ENCODE measurements at places on chromosomes 11 and 22. TPM values are rescaled to one million over a fixed set of nuclear protein-coding genes. Genes with fewer than 3 reads are reported as not detected.

DNA sequence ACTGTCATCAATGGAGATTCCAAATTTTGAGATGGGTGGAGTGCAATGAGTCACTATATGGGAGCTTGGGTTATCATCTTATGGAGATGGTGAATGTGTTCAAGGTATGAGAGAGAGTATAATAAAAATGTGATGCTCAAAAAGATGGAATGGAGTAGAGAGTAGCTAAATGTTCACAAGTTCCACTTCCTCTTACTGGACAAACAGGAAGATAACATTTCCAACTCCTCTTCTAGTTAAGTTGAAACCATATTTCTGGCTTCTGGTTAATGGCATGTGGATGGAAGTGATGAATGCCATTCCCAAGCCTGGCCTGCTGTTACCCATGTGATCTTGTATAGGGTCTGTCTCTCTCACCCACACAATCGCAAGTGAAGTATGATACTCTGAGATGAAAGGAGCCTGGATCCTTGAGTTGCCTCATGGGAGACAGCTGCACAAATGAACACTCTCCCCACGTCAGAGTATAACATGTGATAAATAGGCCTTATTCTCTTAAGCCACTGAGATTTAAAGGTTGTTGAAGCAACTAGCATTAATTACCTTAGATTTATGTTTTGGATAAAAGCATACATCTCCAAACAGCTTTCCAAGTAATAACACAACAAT is 111.0 kb downstream of the RAB38 start:
- no peak for DNase-seq

DNA sequence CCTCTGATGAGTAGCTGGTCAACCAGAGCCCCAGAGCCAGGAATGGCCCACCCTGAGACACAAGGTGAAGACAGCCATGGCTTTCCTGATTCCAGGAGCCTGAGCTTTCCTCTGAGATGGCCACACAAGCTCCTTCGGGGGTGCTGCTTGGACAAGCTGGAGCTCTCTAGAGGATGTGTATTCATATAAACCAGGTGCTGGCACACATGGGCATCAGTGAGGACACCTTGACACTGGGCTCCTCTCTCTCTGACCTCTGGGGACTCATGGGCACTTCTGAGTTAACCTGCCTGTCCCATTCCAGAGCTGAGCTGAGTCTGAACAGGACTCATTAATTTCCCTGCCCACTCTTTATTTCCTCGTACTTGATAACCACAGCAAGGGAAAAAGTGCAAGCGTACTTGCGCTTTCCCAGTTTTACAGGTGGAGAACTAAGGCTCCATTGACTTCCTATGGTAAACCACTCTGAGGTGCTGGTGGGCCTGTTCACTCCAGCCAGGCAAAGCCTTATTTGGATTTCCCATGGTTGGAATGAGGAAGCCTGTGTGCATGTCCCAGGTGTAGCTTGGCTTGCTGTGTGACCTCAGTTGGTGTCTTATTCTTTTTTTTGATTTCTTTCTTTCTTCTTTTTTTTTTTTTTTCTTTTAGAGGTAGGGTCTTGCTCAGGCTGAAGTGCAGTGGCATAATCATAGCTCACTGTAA is 25.4 kb downstream of the INSC start:
- no peak for DNase-seq

- DNase-seq: no peak
Observed at GRCh38 chr11:114892381-114893197, 214.3 kb downstream of the NXPE2 start.

DNA sequence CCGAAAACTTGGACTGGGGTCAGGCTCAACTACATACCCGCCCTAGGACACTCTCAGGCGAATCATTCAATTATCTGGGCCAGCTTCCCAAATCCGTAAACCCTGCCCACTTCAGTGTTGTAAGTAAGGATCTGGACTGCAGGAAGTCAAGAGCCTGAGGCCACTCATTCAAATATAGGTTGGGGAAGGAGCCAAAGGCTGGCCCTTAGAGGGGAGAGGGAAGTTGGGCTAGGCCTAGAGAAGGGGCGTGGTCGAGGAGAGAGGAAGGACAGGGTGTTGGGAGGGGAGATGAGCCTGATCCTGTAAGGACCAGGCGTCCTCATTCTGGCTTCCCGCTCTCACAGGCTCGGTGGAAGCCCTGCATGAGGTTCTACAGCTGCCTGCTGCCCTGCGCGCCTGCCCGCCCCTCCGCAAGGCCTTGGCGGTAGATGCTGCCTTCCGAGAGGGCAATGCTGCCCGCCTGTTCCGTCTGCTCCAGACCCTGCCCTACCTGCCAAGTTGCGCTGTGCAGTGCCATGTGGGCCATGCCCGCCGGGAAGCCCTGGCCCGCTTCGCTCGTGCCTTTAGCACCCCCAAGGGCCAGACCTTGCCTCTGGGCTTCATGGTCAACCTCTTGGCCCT is 3.0 kb downstream of the SAC3D1 start:
- DNase-seq: no peak

- peak; percentile 27 for DNase-seq
Observed at GRCh38 chr22:28019881-28020861, 101.1 kb upstream of the PITPNB start.

The CRYBB3 gene
- not detected for total RNA-seq

The PRR5 gene
- total RNA-seq: 9.2 TPM

The PANX2 gene
- not detected for total RNA-seq

- no peak for DNase-seq
Observed at GRCh38 chr11:34284811-34285481, 72.9 kb downstream of the ABTB2 start.

The KRTAP5-5 gene
- not detected for total RNA-seq

GRCh38 chr11:36088266-36088972 is 144.6 kb downstream of the LDLRAD3 start:
- no peak for DNase-seq

DNA sequence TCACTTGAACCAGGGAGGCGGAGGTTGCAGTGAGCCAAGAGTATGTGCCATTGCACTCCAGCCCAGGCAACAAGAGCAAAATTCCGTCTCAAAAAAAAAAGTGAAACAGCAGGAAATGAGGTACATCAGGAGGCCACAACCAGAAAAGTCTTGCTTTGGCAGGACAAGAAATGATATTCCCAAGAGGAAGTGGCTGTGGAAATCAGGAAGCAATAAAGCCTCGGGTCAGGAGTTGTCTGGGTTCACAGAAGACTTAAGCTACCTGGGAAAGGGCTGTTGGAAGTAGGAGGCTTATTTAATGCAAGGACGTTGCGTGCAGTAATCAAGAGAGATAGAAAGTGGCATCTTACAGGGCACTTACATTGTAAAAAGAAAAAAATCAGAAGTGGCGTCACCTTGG is 9.2 kb upstream of the RELT start:
- DNase-seq: no peak

The APOL4 gene
- total RNA-seq: not detected

The CYTH4 gene
- not detected for total RNA-seq
